Brain microvascular endothelial cell (primary cell): ENCODE measurements at places on chromosomes 5 and 9.
A peak's percentile ranks its signal among the peaks of the same experiment; 100 is the strongest.

DNA sequence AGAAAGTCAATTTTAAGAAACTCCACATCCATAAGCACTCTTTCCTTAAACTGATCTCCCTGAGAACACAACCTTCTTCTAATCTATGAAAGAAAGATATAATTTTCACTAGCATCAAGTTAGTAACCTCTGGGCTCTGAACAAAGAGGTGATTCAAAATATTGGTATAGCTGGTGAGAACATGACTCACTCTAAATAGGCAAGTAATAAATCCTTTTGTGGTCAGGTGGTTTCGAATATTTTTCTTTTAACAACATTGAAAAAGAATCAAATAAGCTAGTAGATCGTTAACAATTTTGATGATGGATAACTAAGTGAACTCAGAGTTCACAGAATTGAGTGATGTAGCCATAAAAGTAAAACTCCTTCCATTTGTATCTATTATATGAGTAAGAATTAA, 150.6 kb upstream of the IQGAP2 start:
- DNase-seq, result no peak

DNA sequence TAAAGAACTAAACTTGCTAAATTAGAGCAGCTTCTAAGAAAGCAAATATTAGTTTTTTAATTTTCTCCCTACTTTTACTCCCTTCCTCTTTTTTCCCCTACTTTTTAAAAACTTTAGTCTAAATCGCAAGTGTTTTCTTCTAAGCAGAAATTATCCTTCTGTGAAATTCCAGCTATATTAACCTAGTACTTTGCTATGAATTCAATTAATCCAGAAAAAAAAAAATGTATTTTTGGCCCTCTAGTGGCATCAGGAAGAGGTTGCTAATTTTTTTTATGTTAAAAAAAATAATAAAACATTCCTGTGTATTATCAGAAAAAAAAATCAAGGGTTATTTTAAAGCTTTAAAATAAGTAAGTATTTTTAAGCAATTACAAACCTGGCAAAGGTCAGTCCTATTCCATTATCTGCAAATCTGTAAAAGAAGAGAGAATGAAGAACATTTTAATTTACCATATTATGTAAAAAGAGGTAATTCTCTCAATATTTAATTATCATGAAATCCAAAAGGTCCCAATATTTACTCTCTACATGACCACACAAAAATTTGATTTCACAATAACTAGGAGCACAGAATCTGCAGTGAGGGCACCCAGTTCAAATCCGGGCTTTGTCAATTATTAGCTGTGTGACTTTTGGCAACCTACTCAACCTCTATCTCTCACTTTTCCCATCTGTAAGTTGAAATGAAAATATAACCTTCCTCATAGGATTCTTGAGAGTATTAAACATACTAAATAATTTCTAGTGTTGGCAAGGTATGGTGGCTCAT, 52.0 kb downstream of the CEMIP2 start:
- no peak for DNase-seq

GRCh38 chr5:143349177-143349576, 54.3 kb downstream of the NR3C1 start:
- no peak for DNase-seq

GRCh38 chr5:160105686-160106360, 13.4 kb downstream of the PWWP2A start:
- DNase-seq, result no peak

- no peak for DNase-seq
These were observed 256.3 kb downstream of the NFIB start for GRCh38 chr9:14057368-14058324.

GRCh38 chr5:98193921-98194760, 579.3 kb upstream of the RGMB start:
- no peak for DNase-seq

GRCh38 chr5:174423558-174423957, 300.8 kb upstream of the MSX2 start:
- DNase-seq, result no peak

- DNase-seq, result no peak
These were observed 397.5 kb downstream of the IRX2 start for GRCh38 chr5:2353871-2354440.

- DNase-seq, result peak; percentile 44
These were observed 84.5 kb downstream of the ACER2 start for GRCh38 chr9:19493174-19493811.

DNA sequence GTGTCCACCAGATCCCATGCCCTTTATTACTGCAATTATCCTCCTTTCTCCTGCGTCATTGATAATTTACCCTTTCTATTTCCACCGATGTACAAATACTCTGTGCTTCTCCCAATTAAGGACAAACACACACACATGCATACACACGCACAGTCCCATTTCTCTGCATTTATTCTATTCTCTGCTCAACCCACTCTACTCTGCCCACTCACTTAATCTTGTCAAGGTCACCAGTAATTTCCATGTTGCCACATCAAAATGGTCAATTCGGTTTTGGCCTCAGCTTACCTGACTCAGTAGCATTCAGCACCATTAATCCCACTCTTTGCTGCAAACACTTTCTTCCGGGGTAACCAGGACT, 14.6 kb upstream of the STRBP start:
- no peak for DNase-seq

GRCh38 chr5:143886651-143887638, 75.0 kb downstream of the HMHB1 start:
- peak; percentile 38 for DNase-seq

GRCh38 chr9:92029553-92029952, 79.5 kb upstream of the ROR2 start:
- DNase-seq, result no peak

DNA sequence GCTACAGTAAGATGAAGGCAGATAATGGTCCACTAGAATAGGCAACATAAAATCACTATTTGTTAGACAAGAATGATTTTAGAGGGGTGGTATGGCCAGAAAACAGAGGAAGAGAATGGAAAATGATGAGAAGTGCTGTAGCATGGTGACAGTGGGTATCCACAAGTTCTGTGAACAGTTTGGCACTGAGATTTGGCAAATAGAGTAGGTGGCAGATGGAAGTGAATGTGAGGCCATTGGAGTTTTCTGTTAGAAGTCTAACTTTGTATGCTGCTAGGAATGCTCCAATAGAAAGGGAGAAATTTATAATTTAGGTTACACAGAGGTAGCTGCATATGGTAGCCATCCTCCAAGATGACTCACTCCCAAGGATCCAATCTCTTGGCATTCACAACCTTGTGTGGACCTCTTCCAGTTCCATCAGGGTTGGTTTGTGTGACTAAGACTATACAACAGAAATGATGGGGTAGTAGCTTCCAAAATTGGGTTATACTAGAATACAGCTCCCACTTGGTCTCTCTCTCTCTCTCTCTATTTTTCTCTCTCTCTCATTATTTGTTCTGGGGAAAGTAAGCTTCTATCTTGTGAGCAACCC, 646.9 kb upstream of the ZNF608 start:
- no peak for DNase-seq

- no peak for DNase-seq
These were observed 46.3 kb downstream of the STC2 start for GRCh38 chr5:173281910-173282309.

GRCh38 chr9:87826331-87826730, 56.3 kb upstream of the SPATA31E1 start:
- DNase-seq, result no peak

GRCh38 chr9:34862836-34863235, 95.2 kb upstream of the PHF24 start:
- no peak for DNase-seq

DNA sequence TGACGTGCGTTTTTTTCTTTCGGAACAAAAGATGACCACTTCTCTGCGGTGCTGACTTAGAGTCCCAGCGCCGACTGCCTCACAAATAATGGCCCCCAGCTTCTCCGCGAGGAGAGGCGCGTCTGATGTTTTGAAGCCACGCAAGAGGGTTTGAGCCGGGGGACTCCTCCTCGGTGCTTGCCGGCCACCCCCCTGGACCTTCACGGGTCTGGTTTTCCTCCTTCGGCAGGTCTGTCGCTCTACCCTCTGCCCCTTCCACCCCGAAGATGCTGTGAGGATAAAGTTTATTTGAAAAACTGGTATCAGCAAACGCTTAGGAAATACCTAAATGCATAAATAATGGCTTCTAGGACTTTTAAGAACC, 584 bp downstream of the USP20 start:
- peak; percentile 37 for DNase-seq

GRCh38 chr5:138610415-138610917, 35.3 kb upstream of the HSPA9 start:
- no peak for DNase-seq

- DNase-seq, result no peak
These were observed 168.4 kb upstream of the MPDZ start for GRCh38 chr9:13447843-13448422.

DNA sequence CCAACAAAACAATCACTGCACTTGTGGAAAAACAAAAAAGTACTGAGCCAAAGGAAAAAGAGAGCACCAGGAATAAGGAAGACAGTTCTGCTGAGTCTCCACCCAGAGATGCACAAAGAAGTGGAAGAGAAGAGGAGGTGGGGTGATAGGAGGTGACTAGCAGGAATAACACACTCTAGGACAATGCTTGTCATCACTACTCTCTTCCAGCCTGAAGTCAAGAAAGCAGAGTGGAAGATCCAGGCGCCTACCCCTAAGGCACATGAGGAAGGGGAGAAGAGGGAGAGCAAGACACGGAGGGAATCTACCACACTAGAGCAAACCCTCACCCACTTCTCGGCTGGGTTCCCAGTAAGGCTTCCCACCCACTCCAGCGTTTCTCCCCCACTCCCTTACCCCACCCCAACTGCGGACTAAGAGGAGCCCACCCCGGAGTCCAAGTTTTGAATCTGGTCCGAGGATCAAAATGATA, 1.7 kb downstream of the SLIT3 start:
- no peak for DNase-seq

GRCh38 chr9:130417602-130418001, 27.2 kb upstream of the ASS1 start:
- DNase-seq, result no peak

- no peak for DNase-seq
These were observed 452.8 kb downstream of the IRX1 start for GRCh38 chr5:4048398-4048797.

GRCh38 chr9:93193388-93194220, 9.7 kb downstream of the WNK2 start:
- DNase-seq, result no peak

GRCh38 chr5:136615251-136616119, 250.1 kb upstream of the TRPC7 start:
- no peak for DNase-seq

GRCh38 chr9:78365748-78366697, 69.1 kb downstream of the PSAT1 start:
- DNase-seq, result no peak
